ENCODE measurements at places on chromosomes 1 and 21.

DNA sequence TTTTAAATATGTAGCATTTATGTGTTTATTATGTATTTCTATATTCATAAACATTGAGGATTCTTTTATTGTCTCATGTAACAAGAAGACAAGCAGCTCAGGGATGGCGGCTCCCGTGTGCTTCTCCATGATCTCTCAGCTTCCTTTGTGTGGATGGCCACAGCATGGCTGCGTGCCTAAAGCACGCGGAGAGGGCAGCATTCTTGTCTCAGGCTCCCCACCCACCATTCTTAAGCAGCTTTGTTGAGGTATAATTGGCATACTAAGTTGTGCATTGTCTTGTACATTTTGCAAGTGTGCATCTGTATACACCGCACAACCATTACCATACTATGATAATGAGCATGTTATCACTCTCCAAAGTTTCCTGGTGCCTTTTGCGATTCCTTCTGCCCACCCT, 81.6 kb downstream of the CAMTA1 start:
- no peak for DNase-seq

DNA sequence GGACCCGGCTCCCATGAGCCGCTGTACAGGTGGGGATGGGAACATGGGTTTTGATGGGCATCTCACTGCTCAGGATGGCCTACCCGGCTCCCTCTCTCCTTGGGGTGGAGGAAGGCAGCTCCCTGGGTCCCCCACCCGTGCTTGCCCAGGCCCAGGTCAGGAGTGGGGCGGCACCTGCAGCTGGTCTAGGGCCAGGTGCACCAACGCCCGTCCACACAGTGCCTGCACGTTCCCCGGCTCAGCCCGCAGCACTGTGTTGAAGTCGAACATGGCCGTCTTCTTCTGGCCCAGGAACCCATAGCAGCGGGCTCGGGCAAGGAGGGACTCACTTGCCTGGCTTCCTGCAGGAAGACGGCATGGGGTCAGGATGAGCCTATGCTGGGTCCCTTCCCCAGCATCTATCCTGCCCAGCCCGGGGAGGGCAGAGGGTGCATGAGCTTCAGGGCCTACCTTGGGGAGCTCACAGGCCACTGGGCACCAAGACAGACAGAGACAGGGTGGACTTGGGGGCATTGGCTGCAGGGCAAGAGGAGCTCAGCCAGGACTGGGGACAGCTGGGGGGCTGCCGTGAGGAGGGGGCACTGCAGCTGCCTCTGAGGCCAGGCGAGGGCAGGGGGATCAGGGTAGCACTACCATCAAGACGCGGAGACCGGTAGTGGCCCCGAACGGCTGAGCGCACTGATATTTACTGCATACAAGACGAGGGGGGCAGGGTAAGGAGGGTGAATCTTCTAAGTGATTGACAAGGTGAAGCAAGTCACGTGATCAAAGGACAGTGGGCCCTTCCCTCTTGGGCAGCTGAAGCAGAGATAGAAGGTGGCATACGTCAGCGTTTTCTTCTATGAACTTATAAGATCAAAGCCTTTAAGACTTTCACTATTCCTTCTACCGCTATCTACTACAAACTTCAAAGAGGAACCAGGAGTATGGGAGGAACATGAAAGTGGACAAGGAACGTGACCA, 17.8 kb downstream of the TTC34 start:
- DNase-seq = no peak

GRCh38 chr1:23696335-23696989, 4.9 kb downstream of the RPL11 start:
- no peak for DNase-seq

- no peak for DNase-seq
These were observed 47.2 kb downstream of the TLR5 start for GRCh38 chr1:223095870-223096269.

- DNase-seq = no peak
These were observed 14.8 kb upstream of the PSMA5 start for GRCh38 chr1:109441069-109441468.

DNA sequence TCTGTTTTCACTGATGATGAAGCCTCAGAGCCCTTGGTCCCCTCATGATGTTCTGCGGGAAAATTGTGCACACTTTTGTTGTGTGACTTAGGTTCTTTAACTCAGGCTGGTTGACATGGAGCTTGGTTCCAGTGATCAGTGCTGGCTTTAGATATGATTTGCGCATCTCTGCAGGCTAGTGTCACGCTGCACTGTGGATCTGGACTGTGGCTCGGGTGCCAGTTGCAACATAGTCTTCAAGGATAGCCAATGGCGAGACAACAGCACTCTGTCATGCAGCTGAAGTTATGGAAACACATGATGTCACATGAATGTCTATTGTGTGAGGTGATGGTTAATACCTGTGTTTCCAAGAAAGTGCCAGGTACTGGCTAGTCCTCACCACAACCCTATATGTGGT, 56.7 kb downstream of the DDR2 start:
- DNase-seq = no peak

DNA sequence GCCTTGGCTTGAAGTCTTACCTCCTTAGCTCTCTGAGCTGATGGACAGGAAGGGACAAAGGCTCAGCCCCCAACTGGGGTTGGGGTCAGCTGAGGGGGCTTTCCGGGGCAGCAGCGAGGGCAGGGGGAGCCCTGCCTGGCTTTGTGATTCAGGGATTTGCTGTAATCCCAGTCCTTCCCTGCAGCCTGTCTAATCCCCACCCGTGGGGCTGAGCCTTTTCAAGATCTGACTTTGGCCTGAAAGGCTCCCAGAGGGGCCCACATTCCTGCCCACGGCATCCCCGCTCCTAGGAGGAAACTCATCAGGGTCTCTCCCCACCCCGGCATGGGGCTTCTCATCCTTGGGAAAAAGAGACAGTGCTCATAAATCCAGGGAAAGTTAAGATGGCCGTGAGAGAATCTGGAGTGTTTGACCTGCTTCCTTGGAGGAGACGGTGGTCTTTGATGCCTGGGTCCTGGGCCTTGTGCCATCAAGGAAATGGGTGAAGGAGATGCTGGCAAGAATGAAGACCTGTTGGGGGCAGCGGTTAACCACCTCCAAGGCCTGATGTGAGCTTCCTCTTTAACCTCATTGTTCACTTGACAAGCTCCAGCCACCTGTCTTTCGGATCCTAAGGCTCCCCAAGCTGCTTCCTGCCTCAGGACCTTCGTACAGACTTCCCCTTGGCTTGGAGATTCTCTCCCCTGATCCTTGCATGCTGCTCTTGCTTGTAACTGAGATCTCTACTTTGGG, 83.1 kb upstream of the WNT4 start:
- no peak for DNase-seq

Data from activated naive CD4-positive, alpha-beta T cell treated with Interleukin-2 at 50 U/mL for 16 hours (primary cell).